ENCODE measurements at places on chromosomes 13 and 19.
A peak's percentile ranks its signal among the peaks of the same experiment; 100 is the strongest.

DNA sequence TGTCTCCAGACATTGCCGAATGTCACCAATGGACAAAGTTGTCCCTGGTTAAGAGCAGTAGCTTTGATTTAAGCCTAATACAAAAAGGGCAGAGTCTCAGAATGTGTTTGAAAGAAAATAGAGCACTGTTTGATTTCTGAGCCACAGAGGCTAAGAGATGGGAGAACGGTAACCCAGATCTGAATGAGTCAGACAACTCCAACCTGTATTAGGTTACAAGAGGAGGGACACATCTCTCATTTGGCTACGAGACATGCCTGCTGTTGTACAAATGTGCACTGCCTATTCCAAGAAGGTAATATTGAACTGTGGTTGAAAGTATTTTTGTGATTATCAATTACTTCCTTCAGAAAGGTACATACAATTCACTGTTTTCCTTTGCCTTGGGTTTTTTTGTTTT, 4.9 kb upstream of the HSPH1 start:
- DNase-seq: no peak

- peak; percentile 95 for DNase-seq
Observed at GRCh38 chr19:10695401-10696398, 5.5 kb upstream of the QTRT1 start.

- no peak for DNase-seq
Observed at GRCh38 chr19:3274245-3274941, 49.9 kb downstream of the CELF5 start.

DNA sequence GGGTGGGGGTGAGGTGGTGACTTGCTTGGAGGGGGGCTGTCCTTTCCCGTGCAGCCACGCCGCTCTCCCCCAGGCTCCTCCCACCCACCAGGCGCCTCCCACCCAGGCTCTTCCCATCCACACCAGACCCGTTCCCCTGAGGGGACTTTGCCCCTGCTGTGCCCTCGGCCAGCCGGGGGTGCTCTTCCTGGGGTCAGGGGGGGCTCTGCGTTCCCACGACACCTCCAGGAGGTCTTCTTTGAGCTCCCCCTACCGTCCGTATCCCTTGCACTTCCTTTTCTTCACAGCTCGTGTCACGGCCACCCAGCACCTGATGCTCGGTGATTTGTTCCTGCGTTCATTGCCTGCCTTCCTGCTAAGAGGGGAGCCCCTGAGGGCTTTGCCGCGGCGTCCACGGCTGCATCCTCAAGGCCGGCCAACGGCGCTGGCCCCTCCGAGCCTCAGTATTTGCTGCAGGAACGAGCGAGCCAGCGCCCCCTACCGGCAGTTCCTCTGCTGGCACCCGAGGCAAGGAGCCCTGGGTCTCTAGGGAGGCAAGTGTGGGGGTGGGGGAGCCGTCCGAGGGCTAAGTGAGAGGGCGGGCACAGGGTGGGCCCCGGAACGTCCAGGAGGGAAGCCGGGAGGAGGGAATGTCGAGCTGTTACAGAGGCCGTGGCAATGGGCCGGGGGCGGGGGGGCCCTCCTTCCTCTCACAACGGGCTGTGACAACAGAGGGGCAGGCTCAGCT, 11.8 kb downstream of the LRRC4B start:
- peak; percentile 24 for DNase-seq

- no peak for DNase-seq
Observed at GRCh38 chr13:50419896-50420295, 404.7 kb downstream of the KCNRG start.

DNA sequence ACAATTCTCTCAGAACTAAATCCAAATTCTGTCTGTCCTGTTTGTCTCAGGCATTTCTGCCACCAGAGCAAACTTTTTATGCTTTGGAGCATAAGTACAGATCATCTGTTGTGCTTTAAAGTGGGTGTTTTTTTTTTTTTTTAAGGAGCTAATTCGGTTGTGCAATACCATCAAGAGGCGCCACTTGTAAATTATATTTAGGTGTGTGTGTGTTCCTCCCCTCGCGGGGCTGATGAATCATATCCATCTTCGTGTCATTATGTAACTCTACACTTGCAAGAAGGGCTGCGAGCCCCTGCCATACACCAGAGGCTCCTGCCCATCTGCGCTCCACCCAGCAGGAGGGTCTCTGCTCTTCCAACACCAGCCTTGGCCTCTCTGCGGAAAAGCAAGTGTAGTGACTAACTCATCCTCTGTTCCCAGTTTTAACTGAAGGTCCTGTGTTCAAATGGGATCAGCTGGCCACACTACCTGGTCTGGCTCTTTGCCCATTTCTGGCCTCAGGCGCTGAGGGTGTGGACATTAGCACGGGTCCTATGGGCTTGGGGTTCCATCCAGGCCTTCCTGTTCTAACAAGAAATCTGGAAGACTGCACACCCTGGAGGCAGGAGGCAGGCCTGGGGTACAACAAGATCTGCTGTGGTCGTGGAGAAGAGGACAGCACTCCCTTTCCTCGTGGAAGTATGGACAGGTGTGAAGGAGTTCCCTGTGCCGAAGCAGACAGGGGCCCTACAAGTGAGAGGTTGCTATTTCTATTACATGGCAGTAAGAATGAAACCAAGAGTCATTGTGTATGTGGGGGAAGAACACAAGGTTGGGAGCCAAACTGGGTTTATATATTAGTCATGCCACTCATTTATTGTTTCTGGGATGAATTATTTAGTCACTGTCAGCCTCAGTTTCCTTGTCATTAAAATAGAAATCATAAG, 96.1 kb upstream of the MBNL2 start:
- DNase-seq: no peak

GRCh38 chr13:52159159-52159982, at the start of gene NEK3:
TSS of gene NEK3 (minus strand) at chr13:52159597. CDS start at chr13:52156191, 3,406 bp downstream.
- peak; percentile 47 for DNase-seq

DNA sequence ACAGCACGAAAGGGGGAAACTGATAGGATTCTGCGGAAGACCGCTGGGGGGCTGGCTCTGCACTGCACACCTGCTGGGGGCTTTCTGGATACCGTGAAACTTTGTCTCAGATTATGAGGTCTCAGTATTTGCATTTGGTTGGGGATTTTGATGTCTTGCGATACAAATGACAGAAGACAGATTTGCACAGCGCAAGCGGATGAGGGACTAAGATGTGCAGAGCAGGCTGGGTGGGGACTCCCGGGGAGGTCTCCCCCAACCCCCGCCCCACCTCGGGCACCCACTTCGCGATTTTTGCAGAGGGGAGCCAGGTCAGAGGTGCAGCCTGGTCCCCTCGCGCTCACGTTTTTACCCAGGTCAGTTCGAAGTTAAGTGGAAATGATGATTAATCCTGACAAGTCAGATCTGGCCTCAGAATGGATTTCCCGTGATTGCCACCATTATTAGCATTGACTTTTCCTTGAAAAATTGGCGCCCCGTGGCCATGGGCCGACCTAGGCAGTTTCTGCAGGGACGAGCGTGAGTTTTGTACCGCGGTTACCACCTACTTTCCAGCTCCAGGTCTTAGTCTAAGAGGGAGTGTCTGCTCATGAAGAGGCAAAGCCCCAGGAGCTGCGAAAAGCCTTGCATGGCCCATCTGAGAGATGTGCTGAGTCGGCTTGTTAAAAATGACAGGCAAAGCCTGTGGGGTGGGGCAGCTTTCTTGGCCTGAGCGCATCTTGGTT, 1.3 kb upstream of the GJB2 start:
- no peak for DNase-seq
